ENCODE measurements at places on chromosomes 16 and 17.

GRCh38 chr16:3577302-3577752, at the start of gene NLRC3:
Gene NLRC3 (minus strand): TSS chr16:3577403. CDS start chr16:3565036, 12,367 bp downstream.
- DNase-seq, result no peak

DNA sequence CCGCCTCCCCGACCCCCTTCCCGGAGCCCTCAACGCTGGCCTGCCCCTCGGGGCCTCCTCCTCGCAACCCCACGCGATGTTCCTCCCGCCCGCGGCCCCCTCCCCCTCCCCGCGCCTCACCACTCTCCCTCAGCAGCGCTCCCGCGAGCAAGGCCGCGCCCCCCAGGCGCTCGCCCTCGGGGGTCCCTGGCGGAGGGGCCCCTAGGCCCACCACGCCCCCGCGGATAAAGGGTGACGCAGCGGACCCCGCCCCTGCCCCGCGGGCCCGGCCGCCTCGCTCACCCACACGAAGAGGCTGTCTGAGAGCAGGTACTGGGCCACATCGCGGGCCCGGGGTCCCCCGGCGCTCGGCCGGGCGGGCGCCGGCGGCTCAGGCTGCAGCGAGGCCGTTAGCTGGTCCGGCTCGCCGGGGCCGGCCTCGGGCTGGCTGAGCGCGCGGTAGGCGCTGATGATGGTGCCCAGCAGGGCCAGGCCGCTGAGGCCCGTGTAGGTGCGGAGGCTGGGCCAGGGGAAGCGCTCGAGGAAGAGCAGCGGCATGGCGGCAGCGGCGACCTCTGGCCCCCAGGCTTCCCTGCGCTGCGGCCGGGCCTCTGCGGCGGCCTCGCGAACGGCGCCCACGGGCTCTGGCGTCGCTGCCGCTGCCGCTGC, 430 bp downstream of the AMFR start:
- DNase-seq, result no peak

DNA sequence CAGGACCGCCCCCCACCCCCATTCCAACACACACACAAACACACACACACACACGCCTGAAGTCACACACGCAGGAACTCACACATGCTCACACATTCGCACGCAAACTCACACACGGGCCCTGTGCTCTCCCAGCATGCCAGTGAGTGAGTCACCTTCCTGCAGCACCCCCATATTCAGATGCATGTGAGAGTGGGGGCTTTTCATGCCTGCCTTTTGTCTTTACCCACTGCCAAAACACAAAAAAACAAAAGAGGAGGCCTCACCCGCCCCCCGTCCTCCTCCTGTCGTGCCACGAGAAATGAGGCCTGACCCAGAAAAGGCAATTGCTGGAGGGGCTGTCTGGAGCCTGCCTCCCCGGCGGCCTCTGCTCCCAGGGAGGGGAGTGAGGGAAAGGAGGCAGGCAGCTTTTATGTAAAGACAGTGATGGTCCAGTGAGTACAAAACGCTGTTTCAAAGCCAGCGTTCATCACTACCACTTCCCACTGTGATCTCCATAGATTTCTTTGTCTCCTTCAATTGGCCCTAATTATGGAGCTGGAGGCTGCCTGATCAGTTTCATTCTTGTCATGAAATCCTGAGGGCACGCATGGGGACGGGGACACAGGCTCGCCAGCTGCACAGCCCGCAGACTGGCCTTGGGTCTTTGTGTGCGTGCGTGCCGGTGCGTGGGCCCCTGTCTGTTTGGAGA, 29.5 kb upstream of the GSE1 start:
- DNase-seq, result no peak

- DNase-seq, result peak; percentile 73
Observed at GRCh38 chr17:66676421-66676820, 158.5 kb upstream of the CACNG5 start.

DNA sequence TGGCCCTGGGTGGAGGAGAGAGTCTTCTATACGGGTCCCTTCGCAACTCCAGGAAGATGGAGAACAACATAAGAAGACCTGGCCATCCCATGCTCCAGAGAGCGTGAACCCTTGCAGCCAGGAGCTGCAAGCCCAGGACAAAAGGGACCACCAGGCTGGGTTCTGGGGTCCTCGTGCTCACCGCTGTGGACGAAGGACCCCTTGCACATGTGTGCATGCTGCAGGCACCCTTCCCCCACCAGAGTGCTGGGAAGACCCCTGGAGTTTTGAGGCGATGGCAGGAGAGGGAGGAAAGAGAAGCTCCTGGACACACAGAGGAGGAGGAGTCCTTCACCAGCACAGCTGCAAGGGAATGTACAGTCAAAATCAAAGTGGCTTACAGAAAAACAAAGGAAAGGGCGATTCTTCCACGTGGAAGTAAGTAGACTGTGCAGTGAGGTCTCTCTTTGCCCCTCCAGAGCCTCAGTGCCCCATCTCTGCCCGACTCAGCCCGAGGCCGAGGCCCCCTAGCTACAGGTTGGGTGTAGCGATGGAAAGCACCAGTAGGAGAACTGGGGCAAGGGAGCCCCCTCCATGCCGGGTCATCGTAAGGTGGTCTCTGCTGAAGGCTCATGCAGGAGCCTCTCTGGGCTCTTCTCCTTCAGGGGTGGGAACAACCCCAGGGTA, 51.3 kb downstream of the PIMREG start:
- no peak for DNase-seq

DNA sequence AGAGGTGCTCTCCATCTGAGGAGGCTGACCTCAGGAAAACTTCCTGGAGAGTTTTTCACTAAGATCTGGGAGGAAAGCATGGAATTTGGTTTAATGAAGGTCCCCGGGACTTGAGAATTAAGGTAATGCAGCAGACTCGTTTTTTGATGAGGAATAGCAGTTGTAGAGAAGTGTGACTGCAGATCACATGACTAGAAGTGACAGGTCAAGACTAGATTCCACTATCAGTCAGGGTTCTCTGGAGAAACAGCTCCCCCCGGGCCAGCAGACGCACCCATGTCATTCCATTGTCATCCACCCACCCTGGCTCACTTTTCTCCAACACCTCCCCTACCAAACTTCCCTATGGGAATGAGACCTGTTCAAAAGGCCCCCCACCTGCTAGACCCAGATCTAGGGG, 1.9 kb upstream of the DHRS13 start:
- DNase-seq, result no peak

DNA sequence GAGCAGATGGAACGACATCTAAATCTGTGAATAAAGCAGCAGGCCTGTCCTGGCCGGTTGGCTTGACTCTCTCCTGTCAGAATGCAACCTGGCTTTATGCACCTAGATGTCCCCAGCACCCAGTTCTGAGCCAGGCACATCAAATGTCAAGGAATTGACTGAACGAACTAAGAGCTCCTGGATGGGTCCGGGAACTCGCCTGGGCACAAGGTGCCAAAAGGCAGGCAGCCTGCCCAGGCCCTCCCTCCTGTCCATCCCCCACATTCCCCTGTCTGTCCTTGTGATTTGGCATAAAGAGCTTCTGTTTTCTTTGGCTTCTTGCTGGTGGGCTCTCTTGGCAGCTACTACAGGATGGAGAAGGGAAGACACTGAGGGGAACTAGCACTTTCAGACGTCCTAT, 4.1 kb upstream of the RSAD1 start:
- no peak for DNase-seq

- DNase-seq, result no peak
Observed at GRCh38 chr16:53043428-53043831, 9.3 kb downstream of the CHD9NB start.

GRCh38 chr17:13135506-13135905, 117.7 kb upstream of the ELAC2 start:
- DNase-seq, result no peak

GRCh38 chr16:11188801-11189740, 66.9 kb downstream of the SOCS1 start:
- DNase-seq, result no peak

GRCh38 chr17:78893684-78894083, 9.3 kb downstream of the CEP295NL start:
- DNase-seq, result no peak

GRCh38 chr16:52568983-52569690, 22.2 kb upstream of the TOX3 start:
- no peak for DNase-seq

DNA sequence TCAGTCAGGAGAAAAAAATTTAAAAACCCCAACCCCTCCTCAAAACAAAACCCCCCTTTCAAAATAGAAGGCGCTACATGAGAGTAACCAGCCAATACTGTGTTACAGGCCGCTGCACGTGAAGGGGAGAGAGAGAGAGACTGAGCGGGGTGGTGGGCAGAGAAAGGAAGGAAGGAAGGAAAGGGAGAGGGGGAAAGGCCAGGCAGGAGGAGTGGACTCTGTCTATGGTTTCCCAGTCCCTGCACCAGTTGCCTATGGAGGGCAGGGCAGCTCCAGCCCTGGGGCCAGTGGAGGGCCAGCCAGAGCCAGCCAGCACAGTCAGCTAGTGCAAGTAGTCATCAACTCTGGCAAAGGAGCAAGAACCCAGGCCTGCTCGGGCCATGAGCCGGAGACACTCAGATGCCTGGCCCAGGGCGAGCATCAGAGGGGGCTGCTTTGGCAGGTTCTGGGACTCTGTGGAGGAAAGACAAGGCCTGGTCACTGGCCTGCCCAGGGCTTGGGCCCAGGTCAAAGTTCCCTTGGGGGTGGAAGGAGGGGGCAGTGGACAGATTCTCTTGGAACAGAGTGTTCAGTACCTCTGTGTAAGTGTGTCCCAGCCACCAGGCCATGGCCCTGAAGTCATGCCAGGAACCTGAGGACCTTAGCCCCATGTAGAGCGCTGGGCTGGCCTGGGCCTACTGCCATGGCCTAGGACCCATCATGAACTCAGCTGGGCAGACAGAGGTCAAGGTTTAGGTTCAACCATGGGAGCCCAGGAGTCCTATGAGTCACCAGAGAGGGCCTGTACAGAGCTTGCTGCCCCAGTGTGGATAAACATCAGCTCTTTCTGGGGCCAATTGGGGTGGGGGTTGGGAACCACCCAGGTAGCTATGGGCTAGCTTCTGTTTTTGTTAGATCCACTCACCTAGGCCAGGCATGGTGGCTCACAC, 7.3 kb upstream of the GFOD2 start:
- DNase-seq, result no peak

DNA sequence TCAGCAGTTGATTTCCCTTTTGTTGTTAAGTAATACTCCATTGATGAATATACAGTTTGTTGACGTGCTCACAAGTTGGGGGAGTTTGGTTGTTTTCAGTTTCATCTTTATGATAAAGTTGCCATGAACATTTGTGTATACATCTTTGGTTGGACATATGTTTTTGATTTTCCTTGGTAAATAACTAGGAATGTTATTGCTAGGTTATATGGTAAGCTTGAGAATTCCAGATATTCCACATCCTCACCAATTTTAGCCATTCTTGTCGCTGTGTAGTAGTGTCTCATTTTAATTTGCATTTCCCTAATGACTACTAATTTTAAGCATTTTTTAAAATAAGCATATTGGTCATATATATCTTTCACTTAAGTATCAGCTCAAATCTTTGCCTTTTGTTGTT, 55.0 kb upstream of the RASL10B start:
- no peak for DNase-seq
